NCI-H2171 (cell line): ENCODE measurements at places on chromosomes 5 and 9.

DNA sequence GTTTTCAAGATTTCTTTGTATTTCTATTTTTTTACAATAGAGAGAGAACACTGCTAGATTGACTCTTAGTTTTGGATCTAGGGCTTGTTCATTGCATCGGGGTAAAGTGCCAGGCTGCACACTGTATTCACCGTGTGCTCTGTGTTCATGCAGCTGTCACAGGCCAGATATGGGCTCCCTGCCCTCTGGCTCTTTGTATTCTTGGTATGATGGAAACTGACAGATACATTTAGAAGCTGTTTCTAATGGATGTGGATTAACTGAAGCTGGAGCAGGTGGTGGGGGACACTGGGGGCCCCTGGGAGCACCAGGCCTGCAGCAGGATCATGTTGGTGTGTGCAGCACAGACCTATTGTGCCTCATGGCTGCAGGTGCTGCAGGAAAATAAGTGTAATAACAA is 28.0 kb downstream of the SLC36A1 start:
- DNase-seq: no peak

- no peak for DNase-seq
Observed at GRCh38 chr5:6578676-6579343, 54.0 kb downstream of the NSUN2 start.

DNA sequence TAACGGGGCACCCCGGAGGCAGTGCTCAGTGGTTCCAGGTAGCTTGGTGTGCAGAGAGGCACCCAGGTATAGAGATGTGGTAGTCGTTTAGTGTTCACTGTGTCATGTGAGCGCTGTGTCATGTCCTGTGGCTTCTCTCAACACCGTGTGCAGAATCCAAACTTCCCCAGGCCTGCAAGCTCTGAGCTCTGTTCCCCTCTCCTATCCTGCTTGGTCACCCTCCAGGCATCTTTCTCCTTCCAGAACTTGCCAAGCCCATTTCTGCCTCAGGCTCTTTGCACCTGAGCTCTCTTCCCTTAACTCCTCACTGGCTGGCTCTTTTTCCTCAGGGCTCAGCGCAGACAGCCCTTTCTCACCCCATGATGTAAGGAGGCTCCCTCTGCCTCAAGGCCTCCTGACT is 64.8 kb downstream of the CARTPT start:
- no peak for DNase-seq

GRCh38 chr5:84718377-84718776 is 333.7 kb upstream of the EDIL3 start:
- DNase-seq: no peak

DNA sequence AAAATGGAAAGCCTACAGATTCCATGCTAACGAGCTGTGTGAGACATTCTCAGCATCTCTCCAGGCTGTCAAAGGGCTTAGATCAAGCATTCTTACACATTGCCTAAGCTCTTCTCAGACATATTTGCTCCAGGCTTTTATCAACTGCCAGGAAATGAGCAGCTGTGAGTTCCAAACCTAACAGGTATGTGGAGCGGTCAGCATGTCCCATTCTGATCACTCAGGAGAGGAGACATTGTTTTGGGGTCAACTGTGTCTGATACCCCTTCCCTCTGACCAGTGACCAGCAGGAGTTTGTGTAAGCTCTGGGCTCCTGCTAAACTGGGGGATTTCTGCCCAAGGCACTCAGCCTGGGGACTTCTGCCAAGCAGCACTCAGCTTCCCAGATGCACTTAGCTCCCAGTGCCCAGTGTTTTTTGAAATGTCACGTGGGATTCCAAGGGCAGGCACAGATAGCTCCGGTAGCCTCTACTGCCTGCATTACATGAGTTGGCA is 229.1 kb downstream of the SEC61B start:
- DNase-seq: no peak

DNA sequence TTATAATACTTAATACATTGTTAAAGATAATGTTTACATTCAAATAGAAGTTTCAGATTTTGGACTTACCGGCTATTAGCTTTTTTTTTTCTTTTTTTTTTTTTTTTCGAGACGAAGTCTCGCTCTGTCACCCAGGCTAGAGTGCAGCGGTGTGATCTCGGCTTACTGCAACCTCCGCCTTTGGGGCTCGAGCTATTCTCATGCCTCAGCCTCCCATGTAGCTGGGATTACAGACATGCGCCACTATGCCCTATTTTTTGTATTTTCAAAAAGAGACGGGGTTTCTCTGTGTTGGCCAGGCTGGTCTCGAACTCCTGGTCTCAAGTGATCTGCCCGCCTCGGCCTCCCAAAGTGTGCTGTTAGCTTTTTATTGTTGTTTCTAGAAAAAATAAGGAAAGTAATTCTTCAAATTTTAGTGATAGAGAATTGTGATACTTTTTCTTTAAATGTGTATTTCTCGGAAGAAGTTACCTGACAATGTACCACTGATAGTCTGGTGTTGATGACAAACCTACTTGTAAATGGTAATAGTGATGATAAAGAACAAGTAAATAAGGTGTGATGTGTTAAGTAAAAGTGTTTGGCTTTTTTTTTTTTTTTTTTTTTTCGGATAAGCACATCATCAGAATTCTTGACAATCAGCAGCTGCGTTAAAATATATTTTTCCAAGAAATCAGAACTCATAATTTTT is 2.7 kb downstream of the CDC42SE2 start:
- DNase-seq: no peak

DNA sequence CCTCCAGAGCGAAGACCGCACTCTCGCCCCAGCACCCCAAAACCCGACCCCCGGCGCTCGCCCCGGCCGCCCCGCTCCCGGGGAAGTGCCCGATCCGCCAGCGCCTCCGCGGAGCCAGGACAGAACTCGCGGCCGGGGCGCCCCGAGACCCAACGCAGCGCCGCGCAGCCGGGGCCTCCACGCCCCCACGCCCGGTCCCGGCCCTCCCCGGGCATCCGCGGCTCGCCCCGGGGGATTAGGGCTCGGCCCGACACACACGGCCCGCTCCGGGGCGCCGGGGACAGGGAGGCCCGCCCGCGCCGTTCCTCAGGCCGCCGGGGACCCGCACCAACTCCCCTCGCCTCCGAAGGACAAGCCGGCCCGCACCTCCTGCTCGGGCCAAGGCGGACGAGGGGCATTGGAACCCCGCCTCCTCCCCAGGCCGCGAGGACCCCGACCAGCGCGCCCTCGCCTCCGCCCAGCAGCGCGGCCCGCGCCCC is 544 bp downstream of the FNBP1 start:
- no peak for DNase-seq

- no peak for DNase-seq
Observed at GRCh38 chr5:147461915-147462314, 48.0 kb downstream of the DPYSL3 start.

DNA sequence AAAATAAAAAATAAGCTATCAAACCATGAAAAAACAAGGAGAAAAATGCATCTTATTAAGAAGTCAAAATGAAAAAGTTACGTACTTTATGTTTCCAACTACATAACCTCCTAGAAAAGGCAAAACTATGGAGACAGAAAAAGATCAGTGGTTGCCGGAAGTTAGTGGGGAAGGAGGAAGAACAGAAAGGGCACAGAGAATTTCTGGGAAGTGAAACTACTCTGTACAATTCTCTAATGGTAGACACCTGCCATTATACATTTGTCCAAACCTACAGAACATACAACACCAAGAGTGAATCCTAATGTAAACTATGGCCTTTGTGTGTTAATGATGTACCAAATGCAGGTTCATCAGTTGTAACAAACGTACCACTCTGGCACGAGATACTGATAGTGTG is 25.3 kb downstream of the SMU1 start:
- DNase-seq: no peak

GRCh38 chr9:96660692-96661248 is 5.7 kb upstream of the PRXL2C start:
- DNase-seq: no peak

DNA sequence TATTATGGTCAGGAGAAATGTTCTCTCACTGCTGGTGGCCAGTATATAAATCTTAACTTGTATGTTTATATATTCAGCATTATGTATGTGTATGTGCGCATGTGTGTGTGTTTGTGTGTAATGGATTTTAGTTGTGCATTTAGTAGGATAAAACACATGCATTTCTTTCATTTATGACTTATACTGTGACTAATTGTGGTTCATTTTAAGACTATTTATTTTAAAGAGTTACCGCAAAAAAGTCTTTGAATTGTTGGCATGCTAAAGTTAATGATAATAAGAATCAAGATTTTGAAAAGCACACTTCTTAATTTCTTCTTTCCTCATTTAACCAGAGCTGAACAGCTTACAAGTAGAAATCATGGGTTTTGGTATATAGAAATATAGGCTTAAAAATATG is 60.9 kb downstream of the RAI14 start:
- DNase-seq: no peak

GRCh38 chr5:180172447-180173197 is 36.4 kb downstream of the RASGEF1C start:
- DNase-seq: peak; percentile 20

DNA sequence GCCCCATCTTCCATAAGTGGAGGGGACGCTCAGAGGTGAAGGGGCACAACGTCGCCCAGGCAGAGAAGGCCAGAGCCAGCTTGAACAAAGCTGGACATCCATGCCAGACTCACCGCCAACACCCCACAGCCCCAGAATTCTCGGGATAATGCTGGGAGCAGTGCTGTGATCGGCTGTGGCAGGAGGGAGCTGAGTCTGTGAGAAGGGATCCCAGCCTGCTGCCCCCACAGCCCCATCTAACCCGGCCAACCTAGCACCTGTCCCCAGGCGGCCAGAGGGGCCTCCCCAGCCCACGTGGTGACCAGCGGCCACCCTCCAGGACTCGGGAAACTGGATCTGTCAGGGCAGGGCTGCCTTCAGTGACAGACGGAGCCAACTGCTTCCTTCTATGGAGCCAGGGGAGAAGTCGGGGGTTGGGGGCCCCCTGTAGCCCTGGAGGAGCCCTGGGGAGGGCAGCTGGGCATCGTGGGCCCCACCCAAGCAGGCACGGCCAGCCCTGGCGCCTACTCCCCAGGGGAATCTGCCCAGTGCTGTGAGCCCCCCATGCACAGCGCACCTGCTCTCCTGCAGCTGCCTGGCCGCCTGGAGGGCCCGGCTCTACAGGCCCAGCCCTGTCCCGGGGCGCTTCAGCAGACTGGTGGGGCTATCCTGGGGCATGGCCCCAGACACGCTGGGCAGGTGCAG is 6.0 kb downstream of the BRD3 start:
- DNase-seq: no peak

DNA sequence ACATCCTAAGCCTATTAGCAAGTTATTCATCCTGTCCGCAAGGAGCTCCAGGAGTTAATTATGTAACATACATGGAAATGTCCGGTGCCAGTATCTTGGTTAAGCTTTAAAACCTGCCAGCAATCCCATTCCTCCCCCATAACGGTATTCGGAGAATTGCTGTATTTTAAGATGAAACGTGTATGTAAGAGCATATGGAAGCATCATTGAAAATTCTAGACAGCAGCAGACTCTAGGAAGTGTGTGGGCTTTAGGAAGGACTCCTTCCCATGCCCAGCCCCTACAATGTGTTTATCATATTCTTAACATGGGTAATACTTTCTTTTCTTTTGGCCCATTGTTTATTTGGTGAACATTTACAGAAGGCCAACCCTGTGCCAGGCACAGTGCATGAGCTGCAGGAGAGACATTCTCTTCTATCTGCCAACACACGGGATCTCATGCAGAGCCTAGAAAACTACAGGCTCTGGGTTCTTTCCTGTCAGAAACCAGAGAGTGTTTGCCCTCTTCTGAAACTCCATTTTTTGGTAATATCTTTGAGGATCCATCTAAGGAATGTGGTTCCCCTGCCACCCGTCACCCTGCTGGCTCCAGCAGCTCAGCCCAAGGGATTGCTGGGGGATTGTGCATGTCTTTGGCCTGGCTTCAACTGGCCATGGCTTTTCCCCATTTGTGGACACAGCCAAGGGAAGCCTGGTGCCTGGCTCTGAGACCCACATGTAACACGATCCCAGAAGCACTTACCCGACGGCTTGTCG is 15.1 kb downstream of the ANGPTL2 start:
- DNase-seq: no peak

- no peak for DNase-seq
Observed at GRCh38 chr9:74496406-74496805, 729 bp upstream of the RORB start.

DNA sequence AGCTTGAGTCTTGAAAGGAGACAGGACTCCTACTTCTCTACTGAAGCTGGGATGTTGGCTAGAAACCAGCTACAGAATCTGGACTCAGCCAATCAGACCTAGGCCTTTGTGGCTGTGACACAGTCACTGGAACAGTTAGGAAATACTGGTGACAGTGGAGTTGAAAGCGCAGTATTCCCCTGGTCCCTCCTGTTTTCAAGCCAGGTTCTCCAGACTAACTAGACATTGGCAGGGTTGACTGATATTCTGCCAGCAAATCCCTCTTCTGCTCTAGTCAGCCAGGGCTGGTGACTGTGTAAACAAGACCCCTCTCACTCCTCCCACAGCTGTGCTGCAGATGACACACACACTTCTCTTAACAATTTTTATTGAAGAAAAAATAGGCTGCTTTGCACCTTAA is 8.7 kb downstream of the SHROOM1 start:
- DNase-seq: no peak

- no peak for DNase-seq
Observed at GRCh38 chr5:108101130-108101529, 280.8 kb downstream of the FBXL17 start.

- no peak for DNase-seq
Observed at GRCh38 chr9:81801190-81801589, 111.8 kb upstream of the TLE1 start.

DNA sequence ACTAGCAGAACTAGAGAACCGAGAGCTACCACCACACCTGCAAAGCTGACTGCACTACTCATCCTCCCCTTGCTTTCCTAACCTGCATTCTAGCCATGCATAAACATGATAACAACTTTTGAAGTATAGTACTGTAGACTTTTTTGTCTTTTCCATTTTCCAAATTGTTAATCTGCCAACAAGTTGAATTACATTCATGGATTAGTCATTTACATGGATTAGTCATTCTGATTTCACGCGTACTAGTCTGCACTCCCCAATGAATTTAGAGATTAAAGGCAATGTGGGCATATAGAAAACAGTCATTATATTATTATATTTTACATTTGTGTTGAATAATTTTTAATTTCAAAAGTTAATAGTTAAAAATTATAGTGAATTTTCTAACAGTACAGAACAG is 81.4 kb downstream of the EDIL3 start:
- DNase-seq: no peak

DNA sequence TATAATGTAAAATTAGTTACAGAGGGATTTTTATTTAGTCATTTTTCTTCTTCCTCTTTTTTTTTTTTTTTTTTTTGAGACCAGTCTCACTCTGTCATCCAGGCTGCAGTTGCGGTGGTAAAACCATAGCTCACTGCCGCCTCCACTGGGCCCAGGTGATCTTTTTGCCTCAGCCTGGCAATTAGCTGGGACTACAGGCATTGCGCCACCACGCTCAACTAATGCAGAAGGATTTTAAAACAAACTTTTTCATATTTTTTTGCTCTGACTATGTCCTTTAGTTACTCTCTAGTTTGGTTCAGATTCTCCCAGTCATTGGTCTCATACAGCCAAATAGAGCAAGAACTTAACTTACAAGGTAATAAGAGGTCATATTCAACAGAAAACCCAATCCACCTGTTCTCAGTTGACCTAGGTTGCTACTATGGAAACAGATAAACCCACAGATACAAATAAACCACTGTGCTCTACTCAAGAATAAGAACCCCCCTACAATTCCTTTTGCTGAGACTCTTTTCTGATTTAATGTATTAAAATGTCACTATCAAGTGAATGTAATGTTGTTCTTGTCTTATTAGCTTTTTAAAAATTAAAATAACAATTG is 50.1 kb upstream of the TTC39B start:
- DNase-seq: no peak
